NCI-H2227 treated with DMSO at 0.1 percent for 48 hours (cell line): ENCODE measurements at places on chromosomes 2 and 18.

GRCh38 chr18:68314403-68314802, 400.5 kb downstream of the TMX3 start:
- no peak for DNase-seq

DNA sequence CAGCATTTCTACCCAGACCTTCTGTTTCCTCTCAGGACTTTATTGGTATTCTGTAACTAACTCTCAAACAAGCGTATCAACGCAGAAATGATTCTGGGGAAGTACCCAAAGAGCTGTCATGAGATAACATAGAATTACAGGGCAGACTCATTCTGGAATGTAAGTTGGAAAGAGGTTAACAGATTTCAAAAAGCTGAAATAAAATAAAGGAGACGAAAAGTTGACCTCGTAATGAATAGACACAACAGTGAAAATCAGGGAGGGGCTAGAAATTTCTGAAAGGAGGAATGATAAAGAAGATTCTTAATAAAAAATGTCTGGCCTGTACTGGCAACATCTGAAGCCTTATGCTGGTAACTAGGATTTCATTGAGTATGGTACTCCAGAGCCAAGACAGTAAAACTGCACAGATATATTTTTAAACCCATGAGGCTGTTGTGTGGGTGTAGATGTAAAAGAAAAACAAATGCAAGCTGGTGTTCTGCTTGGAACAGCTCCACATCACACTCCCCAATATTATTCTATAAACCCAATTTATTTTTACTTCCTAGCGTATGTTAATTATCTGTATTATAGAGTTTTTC, 23.9 kb downstream of the RBMS1 start:
- no peak for DNase-seq

DNA sequence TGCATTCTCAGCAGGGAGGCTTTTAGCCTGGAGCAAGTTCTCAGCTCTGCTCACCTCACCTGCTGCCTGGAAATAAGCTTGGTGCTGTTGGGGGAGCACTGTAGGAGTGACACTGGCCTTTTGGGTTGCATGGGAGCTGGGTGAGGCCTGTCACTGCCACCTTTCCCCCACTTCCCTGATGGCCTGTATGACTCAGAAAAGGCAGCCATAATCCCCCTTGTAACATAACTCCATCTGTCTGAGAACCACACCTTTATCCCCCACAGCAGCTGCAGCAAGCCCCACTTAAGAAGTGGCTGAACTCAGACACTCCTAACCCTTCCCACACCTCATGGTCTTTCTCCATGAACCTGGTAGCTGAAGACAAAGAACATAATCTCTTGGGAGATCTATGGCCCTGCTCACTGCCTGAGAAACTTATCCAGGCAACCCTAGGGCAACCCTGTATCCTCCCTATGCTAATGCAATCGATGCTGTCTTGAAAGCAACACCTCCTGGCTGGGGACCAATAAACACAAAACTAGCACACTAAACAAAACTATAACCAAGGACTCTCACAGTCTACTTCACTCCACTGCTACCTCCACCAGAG, 258.9 kb upstream of the OSR1 start:
- no peak for DNase-seq

DNA sequence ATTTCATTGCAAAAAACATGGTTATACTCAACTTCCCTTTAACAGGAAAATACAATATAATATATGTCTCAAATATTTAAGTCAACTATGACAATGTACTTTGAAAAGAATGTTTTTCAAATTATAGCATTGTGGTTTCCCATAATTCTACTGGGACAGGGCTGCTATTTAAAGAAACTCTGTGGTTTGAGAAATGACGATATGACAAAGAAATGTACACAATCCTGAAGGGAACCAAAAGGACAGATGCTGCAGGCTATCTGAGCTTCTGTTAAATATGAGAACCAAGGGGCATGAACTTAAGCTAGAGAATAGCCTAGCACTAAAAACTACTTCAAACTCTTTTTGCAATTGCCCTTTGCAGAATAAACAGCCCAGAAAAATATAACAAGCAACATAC, 415.9 kb downstream of the GRB14 start:
- no peak for DNase-seq

GRCh38 chr2:197138506-197138905, 172.1 kb downstream of the ANKRD44 start:
- no peak for DNase-seq

DNA sequence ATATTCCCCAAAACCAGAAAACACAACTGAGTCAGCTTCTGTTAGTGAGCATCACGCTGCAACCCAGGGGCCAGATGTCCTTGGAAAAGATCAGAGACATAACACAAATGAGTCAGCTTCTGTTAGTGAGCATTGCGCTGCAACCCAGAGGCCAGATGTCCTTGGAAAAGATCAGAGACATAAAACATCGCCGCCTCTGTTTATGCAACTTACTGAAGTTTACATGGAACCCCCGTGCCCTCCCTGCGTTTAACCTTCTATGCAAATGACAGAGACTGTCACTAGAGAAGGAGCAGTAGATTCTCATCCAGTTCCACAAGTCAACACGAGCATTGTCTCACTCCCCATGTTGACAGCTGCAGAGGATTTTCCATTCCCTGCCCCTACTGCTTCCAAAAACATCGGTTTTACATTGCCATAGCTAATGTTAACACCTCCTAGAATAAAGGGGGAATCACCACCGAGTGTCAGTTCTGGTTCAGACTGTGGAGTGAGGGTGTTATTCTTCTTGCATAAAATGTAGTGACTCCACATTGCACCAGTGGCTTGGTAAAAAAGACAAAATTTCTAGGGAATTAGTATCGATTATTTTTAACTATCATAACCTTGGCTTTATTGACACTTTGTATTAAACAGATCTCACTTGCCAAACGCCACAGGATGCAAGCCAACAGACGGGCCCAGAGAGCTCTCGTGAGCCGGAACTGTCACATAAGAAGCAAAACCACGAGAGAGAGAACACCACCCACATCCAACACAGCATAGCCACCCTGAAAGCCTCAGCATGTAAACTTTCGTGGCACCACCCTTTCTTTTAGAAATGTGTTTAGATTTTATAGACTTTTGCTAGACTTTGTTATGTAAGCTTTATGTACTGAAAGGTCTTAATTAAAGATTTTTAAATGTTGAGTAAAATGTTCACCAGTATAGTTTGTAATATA, 87.7 kb downstream of the SH3YL1 start:
- DNase-seq, result no peak

DNA sequence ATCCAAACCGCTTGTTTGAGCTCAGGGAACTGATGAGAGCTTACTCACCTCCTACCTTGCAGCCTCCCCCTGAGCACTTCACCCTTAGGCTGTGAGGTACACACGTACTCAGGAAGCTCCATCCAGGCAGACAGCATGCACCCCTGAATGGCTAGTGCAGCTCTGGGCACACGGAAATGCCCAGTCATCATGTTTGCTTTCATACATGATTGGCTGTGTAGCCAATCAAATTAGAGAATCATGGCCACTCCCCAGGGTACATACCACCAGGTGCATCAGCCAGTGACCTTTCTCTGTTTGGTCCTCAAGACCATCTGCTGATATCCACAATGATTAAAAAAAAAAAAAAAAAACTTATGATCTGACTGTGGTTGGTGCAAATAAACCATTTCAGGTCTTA, 42.1 kb downstream of the RNF152 start:
- DNase-seq, result no peak

DNA sequence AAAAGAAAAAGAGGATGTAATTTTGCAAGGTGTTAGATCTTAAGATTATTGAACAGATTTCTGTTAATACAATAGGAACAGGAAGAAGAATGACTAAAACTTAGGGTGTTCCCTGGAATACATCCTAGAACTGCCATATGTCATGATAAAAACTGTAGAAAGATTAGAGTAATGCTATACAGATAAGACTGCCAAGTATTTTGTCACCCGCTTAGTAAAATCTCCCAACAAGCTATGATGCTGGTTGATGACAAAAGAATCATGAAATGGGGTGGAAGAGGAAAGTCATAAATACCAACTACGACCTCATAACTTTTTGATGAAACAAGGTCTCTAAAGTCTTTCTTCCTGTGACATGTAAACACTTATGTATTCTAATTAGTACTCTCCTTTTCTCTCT, 163.6 kb upstream of the COL3A1 start:
- no peak for DNase-seq

DNA sequence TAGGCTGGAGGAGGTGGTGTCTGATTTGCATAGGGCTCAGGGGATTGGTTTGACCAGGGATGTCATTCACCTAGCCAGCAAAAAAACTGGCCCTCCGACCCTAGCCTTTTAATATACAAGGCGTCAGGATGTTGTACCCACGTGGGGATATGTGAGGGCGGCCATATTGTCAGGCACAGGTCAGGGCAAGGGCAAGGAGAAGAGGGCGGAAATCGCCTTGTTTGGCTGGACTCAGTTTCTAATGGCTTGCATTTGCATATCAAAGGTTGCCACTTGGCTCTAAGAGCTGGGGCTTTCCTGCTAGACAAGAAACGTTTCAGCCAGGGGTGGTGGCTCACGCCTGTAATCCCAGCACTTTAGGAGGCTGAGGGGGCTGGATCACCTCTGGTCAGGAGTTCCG, 24.9 kb upstream of the PDCL3 start:
- no peak for DNase-seq

DNA sequence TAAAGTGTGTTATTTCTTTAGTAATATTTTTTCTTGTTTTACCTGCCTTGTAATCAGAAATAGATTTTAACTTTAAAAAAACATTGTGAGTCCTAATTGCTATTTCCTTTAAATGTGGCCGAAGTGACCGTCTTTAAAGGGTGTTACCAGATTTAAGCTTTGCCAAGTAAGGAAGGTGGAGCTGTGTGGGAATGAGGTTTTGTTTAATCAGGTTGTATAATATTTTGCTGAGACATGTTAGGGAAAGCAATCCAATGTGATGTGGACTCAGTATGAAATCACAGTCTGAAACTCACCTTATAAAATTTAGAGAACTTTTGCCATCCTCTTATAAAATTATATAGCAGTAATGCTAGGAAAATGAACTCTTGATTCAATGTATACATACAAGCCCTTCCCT, 32.9 kb upstream of the ITPRID2 start:
- no peak for DNase-seq

- no peak for DNase-seq
These were observed 48.7 kb downstream of the IL1RL2 start for GRCh38 chr2:102235491-102235890.

DNA sequence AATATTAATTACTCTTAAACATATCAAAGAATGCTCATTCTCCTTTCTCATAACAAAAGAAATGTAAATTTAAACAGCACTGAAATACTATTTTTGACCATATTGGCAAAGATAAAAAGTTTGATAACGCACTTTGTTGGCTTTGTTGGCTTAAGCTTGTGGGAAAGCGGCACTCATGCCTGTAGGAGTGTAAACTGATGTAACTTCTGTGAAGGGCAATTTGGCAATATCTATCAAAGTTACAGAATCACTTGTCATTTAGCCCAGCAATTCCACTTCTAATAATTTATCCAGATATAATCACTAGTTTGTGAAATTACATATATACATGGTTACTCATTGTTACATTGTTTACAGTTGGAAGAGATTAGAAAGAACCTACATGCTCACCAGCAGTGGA, 311.8 kb upstream of the STON1 start:
- DNase-seq, result no peak

GRCh38 chr18:51448949-51449348, 251.5 kb upstream of the MEX3C start:
- DNase-seq, result no peak

- DNase-seq, result no peak
These were observed 26.2 kb downstream of the INHBB start for GRCh38 chr2:120371969-120372625.

DNA sequence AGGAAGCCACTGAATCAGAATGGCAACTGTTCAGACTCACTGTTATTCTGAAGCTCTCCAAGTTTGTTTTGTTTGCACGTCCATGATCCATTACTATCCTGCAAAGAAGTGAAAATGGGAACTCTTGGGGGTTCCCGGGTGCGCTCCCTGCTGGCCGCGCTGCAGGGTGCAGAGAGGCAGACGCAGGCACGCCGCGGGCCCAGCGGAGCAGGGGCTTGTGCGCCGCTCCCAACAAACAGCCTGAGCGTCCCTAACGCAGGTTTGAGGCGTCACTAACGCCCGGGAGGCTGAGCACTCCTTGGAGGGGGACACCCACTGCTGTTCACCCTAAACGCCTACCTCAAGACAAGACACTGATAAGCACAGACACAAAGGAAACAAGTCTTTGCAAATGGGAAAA, 14.3 kb upstream of the PIEZO2 start:
- DNase-seq, result no peak

DNA sequence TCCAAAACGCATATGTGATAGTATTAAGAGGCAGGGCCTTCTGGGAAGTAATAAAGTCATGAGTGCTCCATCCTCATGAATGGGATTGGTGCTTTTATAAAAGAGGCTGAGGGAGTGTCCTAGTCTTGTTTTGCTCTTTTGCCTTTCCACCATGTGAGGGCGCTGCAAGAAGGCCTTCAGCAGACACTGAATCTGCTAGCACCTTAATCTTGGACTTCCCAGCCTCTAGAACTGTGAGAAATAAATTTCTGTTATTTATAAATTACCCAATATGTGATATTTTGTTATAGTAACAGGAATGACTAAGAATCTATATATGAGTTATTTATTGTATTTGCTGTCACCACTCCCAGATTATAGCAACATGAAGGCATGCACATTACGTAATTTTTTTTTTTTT, 63.5 kb downstream of the PLA2R1 start:
- DNase-seq, result no peak

- no peak for DNase-seq
These were observed 166.8 kb downstream of the NR4A2 start for GRCh38 chr2:156165742-156166141.

- no peak for DNase-seq
These were observed 132.6 kb downstream of the COL4A4 start for GRCh38 chr2:227031379-227031778.

GRCh38 chr18:9417073-9417851, 58.1 kb upstream of the RALBP1 start:
- DNase-seq, result peak; percentile 52

DNA sequence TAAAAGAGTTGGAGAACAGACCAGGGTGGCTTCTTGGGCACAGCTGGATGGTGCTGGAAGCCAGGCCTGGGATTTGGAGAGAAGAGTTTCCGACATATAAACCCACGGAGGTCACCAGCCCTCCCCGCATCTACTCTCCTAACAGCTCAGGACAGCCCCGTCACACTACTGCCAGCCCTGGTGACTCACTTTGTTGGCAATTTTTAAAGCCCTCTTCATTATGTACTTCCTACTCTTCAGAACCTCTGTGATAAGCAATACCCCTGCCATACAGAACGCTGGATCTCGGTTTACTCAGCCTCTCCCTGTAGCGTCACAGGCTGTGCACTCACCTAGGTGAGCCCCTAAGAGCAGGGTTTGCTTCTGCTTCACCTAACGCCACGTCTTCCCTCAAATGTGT, 48.1 kb downstream of the ID2 start:
- DNase-seq, result no peak

DNA sequence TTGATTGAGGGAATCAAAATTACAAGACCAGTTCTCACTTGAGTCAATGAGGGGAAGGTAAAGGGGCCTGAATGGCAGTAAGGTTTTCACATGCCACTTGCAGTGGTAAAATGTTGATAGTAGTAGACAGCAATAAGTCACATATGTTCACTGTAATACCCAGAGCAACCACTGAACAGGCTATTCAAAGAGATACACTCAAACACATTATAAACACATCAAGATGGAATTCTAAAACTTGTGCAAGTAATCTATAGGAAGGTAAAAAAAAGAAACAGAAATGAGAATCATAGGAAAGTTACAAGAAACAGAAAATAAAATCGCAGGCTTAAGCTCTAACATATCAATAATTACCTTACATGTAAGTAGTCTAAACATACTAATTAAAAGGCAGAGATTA, 86.6 kb upstream of the AFF3 start:
- DNase-seq, result no peak

- no peak for DNase-seq
These were observed 547.2 kb upstream of the SETBP1 start for GRCh38 chr18:44133483-44133882.

GRCh38 chr2:239970004-239970623, 55.0 kb downstream of the NDUFA10 start:
- DNase-seq, result no peak
